Natural killer cell (primary cell): ENCODE measurements at places on chromosomes 1 and 21. TPM values are rescaled to one million over a fixed set of nuclear protein-coding genes. Genes with fewer than 3 reads are reported as not detected.

DNA sequence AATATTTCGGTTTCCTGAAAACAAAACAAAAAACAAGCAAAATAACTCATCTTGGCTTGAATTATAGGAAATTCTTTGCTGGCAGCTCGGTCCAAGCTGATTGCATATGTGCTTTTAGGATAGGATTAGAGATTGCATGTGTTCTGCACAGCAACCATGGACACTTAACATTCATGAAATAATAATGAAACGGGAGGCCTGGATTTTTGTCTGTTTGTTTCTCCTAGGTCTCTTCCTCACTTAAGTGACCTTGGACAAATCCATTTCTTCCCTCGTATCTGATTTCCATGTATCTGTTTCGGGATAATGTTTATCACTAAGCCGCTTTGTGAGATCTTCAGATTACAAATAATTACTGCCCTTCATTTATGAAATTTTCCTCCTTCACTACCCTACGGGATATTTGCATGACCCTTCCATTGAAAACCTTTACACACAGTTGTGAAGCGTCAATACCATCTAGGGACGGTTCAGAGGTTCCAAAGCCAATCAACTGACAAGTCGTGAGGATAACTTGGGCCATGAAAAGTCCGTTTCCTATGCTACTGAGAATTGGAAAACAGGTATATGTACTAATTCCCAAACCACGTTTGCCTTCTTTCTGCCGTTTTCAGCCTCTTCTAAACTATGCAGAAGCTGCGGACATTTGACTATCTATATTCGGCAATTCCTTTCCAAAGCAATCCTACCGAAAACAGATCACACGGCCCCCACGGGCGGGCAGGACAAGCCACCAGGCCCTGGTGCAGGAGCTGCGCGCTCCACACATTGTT, 1.3 kb upstream of the H3-3A start:
- H3K4me1 ChIP-seq = peaks cover 14% of the 10 kb centered on the region
- peaks cover 17% of the 10 kb centered on the region for H3K36me3 ChIP-seq
- peak overlapping the region; percentile 87 for H3K27ac ChIP-seq
- H3K4me3 ChIP-seq = peak overlapping the region; percentile 57

DNA sequence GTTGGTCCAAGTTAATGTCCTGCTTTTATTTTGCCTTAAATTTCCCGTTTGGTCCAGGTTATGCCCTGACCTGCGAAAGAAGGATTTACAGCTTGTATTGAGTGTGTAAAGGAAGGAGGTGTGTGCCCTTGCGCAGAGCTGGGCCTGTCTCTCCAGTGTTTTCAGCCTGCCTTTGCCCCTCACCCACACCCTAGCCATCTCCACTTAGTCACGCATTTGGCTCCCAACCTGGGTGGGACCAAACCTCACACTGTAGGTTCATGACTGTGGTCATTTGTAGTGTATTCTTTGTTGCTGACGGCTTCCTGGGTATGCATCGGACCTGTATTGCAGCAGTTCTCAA, 572 bp upstream of the SRSF10 start:
- H3K36me3 ChIP-seq = peaks cover 7% of the 10 kb centered on the region
- no peaks in the 10 kb centered on the region for H3K27me3 ChIP-seq
- peak; percentile 57 for DNase-seq
- H3K27ac ChIP-seq = peak overlapping the region; percentile 99

DNA sequence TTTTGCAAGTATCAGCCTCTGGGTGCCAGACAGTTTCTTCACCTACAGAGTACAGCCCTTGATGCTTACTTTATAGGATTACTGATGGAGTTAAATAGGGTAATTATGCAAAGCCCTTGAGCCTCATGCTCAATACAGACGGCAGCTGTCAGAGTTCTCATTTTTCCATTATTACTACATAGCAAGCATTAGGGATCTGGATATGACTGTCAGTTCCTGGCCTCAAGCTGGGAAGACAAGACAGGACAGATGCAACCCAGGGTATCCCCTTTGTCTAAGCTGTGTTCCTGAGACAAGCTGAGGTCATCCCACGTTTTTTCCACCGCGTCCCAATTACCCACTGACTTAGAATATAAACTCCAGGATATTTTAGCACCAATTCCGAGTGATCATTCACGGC, 94.4 kb downstream of the SLC35F3 start:
- DNase-seq = no peak
- H3K4me3 ChIP-seq = no peak overlapping the region
- no peak overlapping the region for H3K27ac ChIP-seq
- H3K27me3 ChIP-seq = no peaks in the 10 kb centered on the region
- H3K36me3 ChIP-seq = no peaks in the 10 kb centered on the region

DNA sequence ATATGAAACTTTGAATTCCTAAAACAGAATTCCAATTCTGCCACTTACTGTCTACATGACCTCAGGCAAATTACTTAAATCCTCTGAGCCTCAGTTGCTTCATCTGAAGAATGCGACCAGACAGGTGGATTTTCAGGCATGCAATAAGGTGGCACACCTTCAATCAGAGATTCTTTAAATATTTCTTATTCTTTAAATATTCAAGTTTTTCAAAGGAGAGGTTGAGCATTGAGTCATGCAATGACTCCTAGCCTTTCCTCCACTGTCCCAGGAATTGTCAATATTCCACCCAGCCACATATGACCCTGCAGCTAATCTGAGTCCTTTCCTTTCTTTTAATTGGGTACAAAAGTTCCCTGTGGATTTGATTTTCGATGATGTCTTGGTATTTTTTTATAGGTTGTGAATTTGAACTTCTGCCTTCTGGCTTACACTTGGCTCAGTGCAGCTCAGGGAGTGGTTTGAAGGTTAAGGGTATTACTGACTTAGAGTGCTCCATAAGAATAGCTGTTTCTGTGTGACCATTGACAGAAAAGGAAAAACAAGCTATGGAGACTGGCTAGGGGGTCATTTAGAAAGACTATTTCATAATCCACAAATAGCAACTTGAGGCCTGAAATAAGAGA, 52.2 kb upstream of the PRDX6 start:
- no peaks in the 10 kb centered on the region for H3K36me3 ChIP-seq
- no peak overlapping the region for H3K4me3 ChIP-seq
- H3K27me3 ChIP-seq = no peaks in the 10 kb centered on the region
- no peak for DNase-seq

DNA sequence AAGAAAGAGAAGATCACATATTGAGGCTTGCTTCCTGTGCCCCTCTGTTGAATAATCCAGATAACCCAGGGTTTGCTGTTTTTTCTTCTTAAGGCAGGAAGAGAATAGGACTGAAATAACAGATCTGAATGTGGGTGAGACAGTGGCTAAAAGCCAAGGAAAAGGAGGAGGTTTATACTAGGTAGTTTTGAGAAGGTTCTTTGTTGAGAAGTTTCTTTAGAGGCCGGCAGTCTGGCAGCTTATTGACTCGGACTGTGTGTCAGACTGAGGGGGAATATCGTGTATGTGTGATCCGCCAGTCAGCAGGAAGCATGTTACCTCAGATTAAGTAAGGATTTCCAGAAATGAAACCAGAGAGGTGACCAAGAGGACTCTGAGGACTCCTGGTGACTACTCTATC, 119.8 kb downstream of the PLA2G4A start:
- no peak for DNase-seq
- H3K4me1 ChIP-seq = no peaks in the 10 kb centered on the region
- no peaks in the 10 kb centered on the region for H3K27me3 ChIP-seq

GBP3 gene
- total RNA-seq = 52.5 TPM

FABP3 gene
- not detected for total RNA-seq

KCNA2 gene
- 0.26 TPM for total RNA-seq

UQCRHL gene
- total RNA-seq = 1.0 TPM

DNAJC28 gene
- 0.63 TPM for total RNA-seq

CFAP141 gene
- not detected for total RNA-seq

PGLYRP4 gene
- total RNA-seq = not detected
